C1 segment of cervical spinal cord (tissue), 14 donors: ENCODE measurements at places on chromosomes 5 and 9.

- no peak for DNase-seq
Observed at GRCh38 chr9:127926906-127927200, 3.7 kb downstream of the PIP5KL1 start.

DNA sequence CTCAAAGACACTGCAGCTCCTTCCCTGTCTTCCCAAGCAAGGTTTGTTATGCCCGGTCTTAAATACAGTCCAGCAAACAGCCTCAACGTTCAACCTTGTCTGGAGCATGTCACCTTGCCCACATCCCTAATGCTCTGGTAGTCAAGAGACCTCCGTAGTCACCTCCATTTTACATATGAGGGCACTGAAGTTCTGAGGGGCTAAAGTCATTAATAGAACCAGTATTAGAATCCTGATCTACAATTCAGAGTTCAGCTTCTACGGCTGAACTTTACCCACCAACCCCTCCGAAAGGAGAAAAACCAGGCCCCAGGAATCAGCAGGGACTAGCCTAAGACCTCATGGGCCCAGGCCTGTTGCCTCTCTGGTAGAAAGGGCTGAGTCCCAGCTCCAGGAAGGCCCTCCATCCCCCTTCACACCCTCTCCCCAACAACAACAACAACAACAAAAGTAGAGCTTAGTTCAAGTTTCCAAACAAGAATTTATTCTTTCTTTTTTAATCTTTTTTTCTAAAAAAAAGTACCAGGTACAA, 795 bp upstream of the STOML2 start:
- no peak for DNase-seq

DNA sequence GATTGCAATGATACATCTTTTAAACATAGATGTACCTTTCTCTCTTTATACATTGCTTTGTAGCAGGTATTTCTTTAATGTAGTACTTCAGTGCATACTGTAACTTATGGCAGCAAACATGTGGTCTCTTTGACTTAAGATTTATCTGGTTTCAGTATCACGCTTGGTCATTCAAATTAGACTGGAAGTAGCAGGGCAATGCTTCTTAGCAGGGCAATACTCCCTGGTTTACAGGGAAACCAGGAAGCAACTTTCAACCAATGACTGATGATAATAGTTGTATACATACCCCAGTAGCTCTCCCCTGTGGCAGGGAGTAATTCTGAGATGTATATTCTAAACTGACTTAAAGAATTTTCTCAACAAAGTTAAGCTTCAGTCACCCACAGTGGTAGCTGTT, 761.1 kb upstream of the CDH10 start:
- DNase-seq, result no peak

DNA sequence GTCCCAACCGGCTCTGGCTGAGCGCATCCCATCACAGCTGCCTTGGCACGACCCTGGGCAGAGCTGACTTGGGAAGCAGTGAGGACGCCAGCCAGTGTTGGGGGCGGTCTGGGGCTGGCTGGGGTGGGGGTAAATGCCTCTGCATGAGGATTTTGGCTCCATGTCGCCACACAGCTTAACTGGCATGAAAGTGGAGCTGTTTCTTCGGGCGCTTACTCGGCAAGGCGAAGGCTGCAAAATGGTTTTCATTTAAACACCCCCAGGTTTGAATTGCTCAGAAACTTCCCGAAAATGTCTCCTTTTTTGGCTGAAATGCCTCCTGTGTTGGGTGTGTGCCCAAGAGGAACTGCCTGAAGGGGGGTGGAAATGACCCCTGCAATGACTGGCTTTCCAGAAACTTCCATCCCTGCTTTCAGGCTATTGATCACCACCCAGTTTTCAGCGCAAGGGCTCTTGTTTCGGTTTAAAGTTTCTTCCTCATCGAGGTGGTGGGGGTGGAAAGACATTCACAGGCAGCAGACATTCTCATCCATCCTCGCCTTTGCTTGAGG, 38.3 kb downstream of the PTGES start:
- no peak for DNase-seq

DNA sequence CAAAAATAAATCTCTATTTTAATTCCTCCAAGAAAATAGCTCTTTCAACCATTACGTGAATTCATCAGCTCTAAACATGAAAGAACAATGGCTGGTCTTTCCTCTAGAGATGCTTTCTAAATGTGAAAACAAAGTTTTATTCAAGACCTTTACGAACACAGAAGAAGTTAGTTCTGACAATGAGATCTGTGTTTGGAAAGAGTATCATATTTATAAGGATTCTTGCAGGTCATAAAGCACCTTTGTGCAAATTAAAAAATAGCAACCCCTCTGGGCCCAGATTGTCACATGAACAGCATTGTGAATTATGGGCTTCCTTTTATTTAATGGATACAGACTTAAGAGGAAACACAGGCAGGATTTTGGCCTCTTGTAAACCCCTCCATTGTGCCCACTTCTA, 17.7 kb upstream of the FTMT start:
- DNase-seq, result no peak

DNA sequence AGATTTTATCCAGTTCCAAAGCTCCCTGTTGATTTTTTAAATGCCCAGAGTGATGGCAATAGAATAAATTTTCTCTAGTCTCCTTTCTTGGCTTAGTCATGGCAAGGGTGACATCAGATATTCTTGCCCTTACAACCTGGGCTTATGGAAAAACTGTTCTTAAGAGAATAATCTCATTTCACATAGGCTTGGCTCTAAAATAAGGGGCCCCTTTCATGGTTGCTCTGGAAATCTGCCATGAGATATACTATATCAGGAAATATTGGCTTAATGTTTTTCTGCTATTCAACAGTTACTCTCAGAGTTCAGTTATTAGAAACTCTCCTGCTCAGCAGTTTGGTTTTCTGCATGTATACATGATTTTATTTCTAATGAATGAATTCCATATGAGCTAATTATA, 7.8 kb downstream of the HMHB1 start:
- no peak for DNase-seq

- DNase-seq, result no peak
Observed at GRCh38 chr9:133991964-133992779, at the start of gene VAV2. TSS of gene VAV2 (minus strand) at chr9:133992324. CDS start at chr9:133992278, 46 bp downstream.

- DNase-seq, result no peak
Observed at GRCh38 chr5:133723651-133724366, 111.5 kb upstream of the FSTL4 start.
